ENCODE measurements at places on chromosomes 3 and 15.
A peak's percentile ranks its signal among the peaks of the same experiment; 100 is the strongest.

- no peak for DNase-seq
Observed at GRCh38 chr3:187024536-187025226, 94.4 kb downstream of the ST6GAL1 start.

GRCh38 chr3:22895671-22896070 is 307.5 kb upstream of the UBE2E2 start:
- no peak for DNase-seq

- no peak for DNase-seq
Observed at GRCh38 chr3:22451501-22451900, 700.5 kb upstream of the ZNF385D start.

GRCh38 chr3:156628836-156629618 is 45.4 kb upstream of the TIPARP start:
- DNase-seq, result no peak

GRCh38 chr15:35929740-35930444 is 383.9 kb upstream of the DPH6 start:
- no peak for DNase-seq

GRCh38 chr15:58686286-58686685 is 63.2 kb downstream of the ADAM10 start:
- no peak for DNase-seq

DNA sequence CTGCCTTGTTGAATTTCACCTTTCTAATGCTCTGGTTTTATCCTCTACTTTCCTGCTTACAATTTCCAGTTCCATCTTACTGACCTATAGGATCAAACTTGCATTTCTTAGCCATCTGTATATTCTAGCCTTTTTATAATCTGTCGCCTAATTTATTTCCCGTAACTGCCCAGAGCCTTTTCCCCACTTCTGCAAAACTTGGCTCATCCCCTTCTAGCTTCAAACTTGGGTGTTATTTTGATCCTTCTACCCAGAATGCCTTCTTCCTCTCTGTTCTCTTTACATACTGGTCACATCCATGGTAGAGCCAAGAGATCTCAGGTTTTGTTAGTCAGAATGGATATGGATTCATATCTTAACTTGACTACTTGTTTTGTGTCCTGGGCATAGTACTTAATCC is 2.6 kb downstream of the SACM1L start:
- no peak for DNase-seq

DNA sequence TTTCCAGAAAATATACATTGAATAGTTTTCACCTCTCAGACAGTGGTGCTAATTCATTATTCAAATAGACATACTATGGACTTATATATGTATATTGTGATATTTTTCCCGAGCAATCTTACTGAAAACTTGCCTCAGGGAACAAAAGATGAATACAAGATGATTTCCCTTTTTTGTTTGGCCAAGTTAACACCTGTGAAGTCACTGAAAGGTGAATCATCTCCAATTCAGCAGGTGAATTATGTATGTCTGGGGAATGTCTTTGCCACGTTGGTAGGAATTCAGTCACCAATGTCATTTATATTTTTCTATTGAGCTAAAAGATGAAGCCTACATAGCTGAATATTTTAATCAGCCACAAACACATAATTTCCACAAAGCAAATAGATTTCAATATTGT is 88.2 kb downstream of the GPR156 start:
- DNase-seq, result no peak

DNA sequence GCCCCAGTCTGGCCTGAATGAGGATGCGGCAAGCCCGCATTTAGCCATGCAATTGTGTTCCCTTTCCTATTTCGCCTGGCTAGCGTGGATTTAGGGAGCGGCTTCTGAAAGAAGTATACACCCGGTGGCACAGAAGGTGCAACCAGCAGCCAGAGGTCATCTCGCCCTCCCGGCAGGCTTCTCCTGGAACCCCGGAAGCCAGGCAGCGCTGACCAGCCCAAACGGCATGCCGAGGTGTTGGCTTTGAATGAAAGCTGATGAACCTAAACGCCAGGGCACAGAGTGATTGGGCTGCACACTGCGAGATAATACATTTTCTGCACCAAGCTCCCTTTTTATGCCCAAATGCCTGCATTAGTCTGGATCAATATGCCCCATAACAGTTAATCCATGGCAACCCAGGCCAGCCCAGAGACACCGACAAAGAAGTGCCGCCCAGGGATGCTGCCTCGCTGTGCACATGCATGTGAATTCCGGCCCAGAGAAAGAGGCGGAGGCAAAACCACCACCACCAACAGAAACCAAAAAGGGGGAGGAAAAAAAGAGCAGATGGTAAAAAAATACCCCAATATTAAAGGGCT is 1.4 kb downstream of the SRGAP3 start:
- DNase-seq, result no peak

- no peak for DNase-seq
Observed at GRCh38 chr15:40069178-40070165, 30.5 kb upstream of the SRP14 start.

DNA sequence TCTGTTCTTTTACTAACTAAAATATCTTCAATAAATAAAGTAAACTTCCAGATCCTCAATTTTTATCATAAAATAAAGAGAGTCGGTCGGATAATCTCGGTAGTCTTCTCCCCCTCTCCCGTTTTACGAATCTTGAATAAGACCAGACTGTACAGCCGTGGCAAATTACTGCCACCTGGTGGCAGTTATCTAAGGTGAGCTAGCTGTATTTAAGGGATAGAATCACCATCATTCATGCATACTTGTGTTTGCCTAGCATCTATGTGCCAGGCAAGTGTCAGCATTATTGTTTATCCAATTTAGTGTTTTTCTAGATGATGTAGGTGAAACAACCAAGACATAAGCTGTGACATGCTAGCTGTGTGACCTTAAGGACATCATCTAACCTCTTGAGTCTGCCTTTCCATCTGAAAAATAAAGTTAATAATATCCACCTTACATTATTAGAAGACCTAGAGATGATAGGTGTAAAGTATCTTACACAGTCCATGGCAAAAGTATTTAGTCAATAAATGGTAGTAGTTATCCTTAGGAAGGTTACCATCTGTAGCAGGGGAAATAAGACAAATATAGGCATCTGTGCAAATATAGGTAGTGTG is 21.3 kb downstream of the DUT start:
- peak; percentile 78 for DNase-seq

- DNase-seq, result no peak
Observed at GRCh38 chr3:61667814-61668213, 106.4 kb downstream of the PTPRG start.

GRCh38 chr3:72347819-72348319 is 500.4 kb downstream of the SHQ1 start:
- peak; percentile 83 for DNase-seq

DNA sequence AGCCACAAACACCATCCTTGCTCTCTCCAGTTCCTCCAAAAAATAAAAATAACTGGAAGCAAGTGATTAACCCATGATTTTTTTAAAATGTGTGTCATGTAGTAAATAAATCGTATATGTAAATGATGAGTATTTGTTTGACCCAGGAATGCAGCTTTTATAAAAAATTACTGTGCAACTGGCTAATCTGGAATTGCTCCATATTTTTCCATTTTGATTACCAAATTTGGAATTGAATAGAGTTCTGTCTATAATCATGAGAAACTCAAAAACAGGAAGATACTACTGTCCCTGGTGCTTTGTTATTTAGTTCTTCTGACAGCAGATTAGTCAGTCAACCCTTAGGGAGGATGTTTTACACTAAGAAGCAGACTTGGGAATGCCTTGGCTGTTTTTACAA is 116.2 kb downstream of the CCNL1 start:
- DNase-seq, result no peak

- no peak for DNase-seq
Observed at GRCh38 chr3:82143661-82144412, 382.4 kb upstream of the GBE1 start.

DNA sequence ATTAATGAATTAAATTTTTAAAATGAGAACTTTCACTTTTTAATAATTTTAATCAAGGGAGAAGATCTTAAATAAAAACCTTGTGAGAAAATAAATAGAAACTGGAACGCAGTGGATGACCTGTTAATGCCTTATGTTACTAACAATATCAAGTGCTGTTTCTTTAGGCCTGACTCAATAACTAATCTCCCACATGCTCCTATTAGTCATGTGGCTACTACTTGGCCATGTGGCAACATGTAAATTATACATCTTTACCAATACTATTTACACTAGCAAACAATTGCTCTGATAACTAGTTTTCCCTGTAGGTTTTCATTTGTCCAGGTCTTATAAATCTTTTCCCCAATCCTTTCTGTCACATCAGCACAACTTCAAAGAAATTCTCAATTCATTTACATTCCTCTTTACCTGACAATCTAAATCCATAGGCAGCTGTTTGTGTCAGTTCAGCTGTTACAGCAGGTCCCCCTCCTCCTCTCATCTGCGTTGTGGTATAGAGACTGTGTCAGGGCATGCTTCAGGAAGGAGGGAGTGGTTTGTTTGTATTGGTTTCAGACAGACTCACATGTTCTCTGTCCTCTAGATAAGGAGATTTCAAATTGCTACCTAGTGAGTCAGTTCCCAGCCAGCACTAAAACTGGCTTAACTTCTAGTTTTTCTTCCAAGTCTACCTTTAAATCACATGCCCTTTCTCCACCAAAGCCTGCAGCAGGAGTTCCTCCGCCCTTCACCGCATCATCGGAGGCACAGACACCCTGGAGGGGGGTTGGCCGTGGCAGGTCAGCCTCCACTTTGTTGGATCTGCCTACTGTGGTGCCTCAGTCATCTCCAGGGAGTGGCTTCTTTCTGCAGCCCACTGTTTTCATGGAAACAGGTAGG is 11.3 kb upstream of the C3orf52 start:
- peak; percentile 63 for DNase-seq

- no peak for DNase-seq
Observed at GRCh38 chr3:18295171-18295920, 129.8 kb downstream of the SATB1 start.

DNA sequence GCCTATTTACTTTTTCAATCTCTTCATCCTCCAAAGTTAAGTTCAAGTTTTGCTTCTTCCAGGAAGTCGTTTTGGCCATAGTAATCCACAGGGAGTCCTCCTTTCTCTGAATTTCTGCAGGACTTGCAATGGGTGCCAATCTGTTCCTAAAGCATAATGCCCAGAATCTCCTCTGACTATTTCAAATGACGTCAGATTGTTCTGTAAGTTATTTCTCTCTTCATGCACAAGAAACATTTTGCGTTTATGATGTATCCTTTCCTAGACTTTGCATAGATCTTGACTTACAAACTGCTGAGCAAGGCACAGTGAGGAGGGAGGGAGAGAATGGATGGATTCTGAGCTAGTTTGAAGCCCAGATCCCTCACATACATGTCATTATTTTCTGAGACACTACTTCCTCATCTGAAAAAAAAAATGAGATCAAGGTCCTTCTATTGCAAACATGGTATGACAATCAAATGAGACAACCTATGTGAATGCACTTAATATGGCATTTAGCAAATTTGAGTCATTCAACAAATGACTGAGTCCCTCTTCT is 103.1 kb downstream of the MEX3B start:
- no peak for DNase-seq

DNA sequence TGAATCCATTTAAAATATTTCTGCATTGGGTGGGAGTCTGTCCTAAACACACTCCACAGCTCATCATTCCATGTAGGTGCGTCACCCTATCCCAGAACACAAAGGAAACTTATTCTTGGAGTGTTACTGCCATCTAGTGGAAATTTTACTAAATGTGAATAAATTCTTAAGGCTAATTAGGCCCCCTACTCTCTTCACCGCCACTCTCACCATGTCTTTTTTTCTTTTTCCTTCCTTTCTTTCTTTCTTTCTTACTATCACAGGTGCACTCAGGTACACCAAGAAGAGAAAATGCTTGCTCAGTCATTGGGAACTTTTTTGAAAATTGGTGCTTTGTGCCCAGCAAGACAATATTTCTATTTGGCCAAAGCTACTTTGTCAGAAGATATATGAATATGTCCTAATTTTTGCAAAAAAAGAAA is 26.4 kb upstream of the ATP8B4 start:
- no peak for DNase-seq

GRCh38 chr15:67641453-67641852 is 99.0 kb downstream of the MAP2K5 start:
- no peak for DNase-seq

DNA sequence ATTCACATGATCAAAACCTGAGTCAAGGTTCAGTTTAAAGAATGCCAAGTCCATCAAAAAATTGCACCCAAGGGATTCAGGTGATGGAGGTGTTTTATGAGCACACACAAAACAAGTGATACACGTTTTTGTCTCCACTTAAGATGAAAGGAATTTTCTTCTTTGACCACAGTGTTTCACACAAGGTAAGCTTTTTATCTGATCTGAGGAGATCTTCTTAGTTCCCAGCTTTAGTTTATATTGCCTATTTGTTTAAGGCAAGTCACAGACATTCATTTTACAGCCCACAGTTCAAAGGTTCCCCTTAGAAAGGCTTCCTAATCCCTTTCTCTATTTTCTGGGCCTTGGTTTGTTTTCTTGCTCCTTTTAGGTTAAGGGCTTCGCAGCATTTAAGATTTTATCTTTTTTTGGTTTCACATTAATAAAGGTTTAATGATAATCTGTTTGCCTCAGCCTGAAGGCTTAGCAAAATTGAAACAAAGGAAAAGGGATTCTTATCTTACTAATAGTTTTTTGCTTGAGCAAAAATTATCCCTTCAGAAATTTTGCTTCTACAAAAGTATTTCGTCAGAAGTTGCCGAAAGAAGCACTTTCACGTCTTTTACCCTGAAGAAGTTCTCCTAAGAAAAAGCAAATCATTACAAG is 420.5 kb upstream of the NAALADL2 start:
- no peak for DNase-seq

DNA sequence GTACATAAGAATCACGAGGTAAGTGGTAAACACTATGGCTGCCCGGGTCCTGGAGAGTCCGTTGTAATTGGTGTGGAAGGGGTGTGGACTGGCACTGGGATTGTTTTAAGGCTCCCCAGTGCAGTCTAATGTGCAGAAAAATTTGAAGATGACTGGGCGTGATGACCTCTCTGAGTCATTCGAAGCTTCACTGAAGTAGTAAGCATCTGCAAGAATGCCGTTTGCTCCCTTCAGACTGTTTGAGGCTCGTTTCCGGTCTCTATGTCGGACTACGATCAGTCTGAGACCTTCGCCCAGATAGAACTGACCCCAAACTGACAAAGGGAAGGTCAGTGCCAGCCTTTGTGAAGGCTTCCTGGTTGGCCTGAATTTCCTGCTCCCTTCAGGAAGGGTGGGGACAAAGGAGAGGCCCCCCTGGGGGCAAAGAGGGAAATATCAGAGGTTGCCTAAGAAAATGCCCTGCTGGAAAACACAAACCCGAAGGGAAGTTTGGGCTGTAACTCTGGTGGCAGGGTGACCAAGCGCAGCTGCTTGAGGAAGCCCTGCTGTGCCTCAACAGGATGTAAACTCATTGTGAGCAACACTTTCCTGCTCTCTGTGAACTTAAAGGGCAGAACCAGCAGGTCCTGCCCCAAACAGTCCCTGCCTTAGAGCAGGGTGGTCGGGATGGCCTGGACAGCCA is 34.6 kb downstream of the BTD start:
- DNase-seq, result peak; percentile 73

DNA sequence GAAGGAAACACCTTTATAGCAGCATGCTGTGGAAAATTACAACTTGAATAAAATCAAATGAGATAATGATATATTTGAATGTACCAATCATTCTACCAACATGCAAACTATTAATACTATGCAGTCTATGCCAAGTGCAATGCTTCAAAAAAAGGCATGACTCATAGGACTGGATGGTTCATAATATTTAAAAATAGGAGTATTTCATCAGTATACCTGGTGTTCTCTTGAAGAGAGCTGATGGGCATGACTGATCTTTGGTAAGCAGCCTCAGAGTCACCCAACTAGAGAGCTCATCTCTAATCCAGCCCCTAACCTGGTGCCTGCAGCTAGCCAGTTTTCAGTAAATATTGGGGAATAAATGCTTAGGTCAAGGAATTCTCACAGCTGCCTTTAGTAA is 434.7 kb upstream of the ARRDC4 start:
- DNase-seq, result no peak

Measured in activated effector memory CD4-positive, alpha-beta T cell treated with anti-CD3 and anti-CD28 coated beads, Interleukin-2, amount 50 U/mL, for 16 hours (primary cell).